T follicular helper cell (primary cell): ENCODE measurements at places on chromosomes 1 and 21.

GRCh38 chr1:52856026-52856425, 13.5 kb downstream of the ZYG11A start:
- no peak for DNase-seq

DNA sequence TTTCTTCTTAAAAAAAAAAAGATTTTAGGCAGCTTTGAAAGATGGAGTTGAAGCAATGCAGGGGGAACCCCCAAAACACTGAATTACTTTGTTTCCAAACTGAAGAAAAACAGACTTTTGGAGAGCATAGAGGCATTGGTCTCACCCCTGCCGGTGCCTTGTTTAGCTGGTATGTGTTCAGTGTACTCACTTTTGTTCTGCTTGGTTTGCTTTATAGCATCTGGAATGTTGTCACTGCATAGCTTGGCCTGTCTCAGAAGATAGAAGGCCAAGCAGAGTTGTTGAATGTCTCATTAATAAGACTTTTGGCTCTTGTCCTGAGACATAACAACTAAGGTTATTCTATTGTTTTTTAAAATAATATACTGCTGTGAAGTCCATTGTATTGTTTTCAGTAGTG, 6.9 kb downstream of the THRAP3 start:
- no peak for DNase-seq

DNA sequence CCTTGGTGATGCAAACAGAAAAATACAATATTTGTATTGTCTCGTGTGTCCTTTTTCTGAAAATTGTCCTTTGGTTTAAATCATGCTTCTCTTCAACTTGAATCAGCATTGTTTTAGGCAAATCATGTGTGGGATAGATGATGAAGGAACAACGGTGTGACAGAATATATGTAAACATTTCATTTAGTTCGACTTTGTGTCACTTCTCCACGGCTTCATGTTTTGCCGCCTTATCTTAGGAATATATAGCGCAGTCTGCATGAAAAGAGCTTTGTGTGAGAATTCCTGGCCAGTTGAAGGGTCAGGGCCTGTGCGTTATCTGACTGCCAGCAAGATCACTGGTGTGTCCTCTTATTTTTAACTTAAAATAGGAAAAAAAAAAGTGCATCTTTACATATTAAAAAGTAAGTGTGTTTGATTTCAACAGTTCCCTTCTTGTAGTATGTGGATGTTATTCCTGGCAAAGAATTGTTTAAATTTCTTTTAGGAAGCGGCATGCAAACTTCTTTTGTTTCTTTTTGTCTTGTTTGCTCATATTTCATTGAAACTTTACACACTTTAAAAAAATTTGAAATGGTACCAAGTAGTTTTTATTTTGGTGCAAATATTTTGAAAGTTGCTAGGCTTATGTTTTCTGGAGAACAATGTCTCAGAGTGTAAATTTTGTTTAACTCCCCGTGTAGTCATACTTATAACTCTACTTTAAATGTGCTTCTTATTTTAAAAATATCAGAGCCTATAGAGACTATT, 465.2 kb downstream of the USP25 start:
- no peak for DNase-seq

DNA sequence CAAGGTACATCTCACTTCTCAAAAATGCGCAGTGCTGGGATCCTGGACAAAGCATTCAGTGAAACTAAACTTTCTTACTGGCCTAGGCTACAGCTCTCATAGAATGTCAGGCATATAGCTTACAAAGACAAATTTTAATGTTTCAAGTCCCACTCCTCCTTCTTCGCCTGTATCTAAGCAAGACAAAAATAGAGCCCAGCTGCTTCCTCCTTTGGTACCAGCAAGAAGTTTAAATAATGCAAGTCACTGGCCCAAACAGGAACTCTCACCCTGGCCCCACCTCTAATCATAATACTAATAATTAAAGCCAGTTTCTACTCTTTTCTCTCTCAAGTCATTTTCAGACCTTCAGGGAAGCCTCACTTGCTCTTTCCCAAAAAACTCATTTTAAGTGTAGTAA, 1267.9 kb downstream of the MRPL39 start:
- no peak for DNase-seq

GRCh38 chr1:112618114-112618720, 724 bp downstream of the ST7L start:
- no peak for DNase-seq

DNA sequence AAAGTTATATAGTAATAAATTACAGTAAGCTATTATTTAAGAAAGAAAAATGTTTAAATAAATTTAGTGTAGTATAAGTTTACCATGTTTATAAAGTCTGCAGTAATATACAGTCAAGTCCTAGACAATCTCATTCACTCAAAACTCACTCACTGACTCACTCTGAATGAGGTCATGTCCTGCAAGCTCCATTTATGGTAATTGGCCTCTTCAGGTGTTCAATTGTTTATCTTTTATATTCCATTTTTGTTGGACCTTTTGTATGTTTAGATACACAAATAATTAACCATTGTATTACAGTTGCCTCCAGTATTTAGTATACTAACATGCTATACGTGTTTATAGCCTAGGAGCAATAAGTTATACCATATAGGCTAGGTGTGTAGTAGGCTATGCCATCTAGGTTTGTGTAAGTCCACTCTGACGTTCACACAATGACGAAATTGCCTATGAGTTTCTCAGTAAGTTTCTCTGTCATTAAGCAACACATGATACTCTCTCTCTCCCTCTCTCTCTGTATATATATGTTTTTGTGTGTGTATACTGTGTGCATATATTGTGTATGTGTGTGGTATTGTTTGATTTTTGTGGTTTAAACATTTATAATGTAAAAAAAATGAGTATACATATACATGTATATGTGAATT, 161.2 kb downstream of the NCAM2 start:
- DNase-seq, result no peak

- no peak for DNase-seq
Observed at GRCh38 chr1:52937433-52938182, 10.5 kb downstream of the SCP2 start.

- DNase-seq, result no peak
Observed at GRCh38 chr21:15415541-15416261, 314.1 kb upstream of the USP25 start.

DNA sequence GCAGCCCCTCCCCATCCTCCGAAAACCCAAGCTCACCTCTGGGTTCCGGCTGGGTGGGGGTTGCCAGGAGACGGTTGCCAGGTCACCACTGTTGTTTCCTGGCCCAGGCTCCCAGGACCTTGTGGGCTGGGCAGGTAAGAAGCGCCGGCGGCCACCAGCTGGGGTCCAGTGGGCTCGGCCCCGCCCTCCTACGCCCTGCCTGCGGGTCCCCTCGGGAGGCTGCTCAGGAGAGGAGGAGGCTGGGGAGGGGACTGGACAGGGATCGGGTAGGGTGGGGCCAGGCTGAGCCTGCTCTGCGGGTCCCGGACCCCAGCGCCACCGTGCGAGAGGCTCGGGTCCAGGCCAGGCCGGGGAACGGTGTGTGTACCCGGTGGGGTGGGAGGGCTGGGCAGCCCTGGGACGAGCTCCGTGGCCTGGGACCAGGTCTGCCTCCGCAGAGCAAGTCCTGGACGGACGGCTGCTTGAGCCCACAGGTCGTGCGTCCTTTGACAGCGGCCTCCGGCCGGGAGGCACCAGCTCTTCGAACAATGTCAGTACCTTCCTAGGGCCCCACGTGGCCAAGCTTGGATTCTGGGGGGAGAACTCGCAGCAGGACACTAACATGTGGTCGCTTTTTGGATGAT, at the start of gene TTLL10:
Gene TTLL10 (plus strand): TSS at position 88 of the 623 bp plus-strand sequence. CDS start 5,336 bp downstream, outside the sequence.
- no peak for DNase-seq

- no peak for DNase-seq
Observed at GRCh38 chr1:11990303-11991032, 10.2 kb downstream of the MFN2 start.

DNA sequence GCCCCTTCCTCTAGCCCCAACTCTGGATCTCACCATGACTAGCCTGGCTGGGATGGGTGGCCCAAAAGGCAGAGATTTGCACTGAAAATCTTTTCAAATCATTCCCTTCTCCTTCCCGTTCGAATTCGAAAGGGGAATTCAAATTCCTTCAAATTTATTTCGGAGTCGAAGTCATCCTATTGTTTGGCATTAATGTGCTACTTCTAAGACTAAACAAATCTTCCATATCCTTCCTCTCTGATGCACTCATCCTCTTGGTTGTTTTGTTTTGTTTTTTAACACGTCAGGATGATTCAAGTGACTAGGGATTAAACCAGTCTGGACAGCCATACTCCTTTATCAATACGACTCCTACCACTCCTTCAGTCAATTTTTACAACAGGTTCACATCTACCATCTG, 95.5 kb upstream of the SGIP1 start:
- DNase-seq, result no peak

GRCh38 chr1:36769886-36770830, 264.2 kb downstream of the GRIK3 start:
- DNase-seq, result no peak

- DNase-seq, result no peak
Observed at GRCh38 chr1:150234309-150234565, 1.7 kb downstream of the ANP32E start.
